ENCODE measurements at places on chromosomes 7 and 10.

DNA sequence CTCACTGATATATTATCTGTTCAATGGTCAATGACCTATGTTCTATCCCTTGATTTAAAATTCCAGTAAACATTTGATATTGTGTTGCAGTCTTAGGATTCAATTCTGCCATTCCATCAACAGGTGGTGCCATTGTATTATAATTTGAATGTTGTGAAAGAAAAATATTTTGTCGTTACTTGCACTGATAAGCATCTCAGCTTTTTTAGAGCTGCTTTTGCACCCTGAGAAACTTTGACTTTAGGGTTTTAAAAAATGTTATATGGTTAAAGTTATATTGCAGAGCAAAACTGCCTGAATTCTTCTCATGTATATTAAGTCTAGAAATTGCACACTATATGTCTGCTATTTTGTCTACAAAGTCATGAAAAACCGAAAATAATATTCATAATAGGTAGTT is 18.8 kb upstream of the MINDY3 start:
- no peak for DNase-seq

DNA sequence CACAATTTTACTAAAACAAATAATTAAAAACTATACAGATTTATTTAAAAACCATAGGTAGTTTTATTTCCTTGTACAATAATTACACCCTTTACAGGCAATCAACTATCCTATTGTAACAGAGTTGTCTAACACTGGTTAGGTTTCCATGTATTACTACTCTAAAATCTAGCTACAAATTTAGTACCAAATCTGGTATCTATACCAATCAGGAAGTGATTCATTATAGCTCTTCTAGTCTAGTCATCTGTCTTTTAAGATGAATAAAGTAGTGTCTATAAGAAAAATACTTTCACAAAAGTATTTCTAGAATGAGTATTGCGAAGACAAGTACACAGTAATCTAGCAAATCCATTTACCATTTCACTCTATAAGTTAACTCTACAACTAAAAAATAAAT is 16.9 kb downstream of the ZNF800 start:
- DNase-seq = no peak

GRCh38 chr10:48231699-48232315 is 42.7 kb downstream of the FRMPD2 start:
- no peak for DNase-seq

DNA sequence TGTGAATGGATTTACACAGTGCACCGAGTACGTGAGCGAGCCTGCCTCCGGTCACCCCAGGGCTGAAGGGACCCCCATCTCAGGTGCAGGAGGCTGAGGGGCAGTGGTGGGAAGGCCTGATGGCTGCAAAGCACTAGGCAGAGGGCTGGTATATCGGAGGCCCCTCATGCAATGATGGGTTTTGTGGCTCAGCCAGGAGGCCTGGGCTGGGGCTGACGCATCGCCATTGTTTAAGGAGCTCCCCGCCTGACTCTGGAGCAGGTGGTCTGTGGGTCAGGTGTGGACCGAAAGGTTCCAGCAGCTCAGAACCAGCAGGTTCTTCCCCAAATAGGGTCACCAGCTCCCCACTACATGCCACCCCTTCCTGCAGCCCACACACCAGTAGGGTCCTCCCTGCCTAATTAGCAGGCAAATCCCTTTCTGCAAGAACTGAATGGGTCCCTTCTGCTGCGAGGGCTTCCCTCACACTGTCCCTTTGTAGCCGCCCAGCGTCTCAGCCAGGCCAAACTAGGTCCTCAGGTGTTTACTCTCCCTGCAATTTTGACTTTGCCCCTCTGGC is 33.0 kb downstream of the OAT start:
- DNase-seq = no peak

DNA sequence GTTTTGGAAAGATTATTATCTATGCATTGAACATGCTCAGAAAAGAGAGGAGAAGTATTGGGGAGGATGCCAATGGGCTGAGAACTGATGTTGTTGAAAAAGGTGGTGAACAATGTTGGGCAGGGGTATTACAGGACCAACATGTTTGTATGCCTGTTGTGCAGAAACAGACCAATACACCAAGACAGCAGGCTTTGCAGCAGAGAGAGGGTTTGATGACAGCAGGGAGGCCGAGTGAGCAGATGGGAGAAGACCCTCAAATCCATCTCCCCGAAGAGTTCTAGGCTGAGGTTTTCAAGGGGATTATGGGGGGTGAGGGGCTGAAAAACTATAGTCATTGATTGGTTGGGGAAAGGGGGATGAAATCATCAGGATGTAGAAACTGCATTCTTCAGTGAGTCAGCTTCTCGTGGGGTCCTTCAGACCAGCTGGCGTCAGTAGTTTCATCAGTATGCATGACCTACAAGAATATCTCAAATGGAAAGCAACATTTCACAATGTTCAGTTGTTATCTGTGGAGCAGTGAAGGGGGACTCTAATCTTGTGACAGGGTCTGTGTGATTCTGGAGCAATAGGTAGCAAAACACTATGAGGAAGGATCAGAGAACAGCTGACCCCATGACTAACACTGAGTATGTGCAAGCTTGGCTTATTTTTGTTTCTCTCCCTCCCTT is 167.8 kb downstream of the BAMBI start:
- DNase-seq = no peak

DNA sequence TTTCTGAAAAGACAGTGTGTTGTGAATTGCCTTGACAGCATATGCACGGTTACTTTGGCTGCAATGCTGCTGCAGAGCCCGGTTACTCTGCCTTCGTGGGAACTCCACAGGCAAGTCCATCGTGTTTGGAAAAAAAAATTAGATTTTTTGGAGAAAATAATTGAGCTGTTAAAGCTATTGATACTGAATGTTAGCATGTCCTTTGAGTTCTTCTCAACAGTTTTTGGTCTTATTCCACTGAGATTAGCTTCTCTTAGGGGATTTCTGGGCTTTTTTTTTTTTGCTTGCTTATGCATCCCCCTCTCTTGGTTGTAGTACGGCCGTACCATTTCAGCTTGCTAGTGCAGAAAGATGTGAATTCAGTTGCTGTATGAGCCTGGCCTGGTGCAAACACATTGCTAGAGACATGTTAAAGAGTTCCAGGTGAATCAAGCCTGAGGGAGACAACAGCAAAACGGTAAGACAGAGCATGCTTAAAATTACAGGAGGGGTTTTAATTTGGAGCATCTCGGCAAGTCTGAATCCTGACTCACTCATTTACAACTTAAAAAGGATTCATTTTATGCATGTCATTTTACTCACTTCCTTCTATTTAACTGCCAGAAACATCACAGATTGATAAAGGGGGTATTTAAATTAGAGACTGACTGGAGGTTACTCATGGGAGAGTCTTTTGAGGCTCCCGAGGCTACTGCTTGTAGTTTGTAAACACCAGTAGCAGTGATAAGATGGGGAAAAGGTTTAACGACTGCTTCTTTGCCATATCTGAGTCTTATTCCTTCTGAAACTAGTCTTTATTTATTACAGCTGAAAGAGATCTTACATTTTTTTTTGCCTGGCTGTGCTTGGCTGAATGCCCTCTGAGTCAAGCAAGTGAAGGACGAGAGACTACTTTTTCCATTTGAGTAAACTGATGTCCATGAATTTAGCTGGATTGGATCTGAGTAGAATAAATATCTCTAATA is 113.7 kb downstream of the CDK14 start:
- peak; percentile 7 for DNase-seq

DNA sequence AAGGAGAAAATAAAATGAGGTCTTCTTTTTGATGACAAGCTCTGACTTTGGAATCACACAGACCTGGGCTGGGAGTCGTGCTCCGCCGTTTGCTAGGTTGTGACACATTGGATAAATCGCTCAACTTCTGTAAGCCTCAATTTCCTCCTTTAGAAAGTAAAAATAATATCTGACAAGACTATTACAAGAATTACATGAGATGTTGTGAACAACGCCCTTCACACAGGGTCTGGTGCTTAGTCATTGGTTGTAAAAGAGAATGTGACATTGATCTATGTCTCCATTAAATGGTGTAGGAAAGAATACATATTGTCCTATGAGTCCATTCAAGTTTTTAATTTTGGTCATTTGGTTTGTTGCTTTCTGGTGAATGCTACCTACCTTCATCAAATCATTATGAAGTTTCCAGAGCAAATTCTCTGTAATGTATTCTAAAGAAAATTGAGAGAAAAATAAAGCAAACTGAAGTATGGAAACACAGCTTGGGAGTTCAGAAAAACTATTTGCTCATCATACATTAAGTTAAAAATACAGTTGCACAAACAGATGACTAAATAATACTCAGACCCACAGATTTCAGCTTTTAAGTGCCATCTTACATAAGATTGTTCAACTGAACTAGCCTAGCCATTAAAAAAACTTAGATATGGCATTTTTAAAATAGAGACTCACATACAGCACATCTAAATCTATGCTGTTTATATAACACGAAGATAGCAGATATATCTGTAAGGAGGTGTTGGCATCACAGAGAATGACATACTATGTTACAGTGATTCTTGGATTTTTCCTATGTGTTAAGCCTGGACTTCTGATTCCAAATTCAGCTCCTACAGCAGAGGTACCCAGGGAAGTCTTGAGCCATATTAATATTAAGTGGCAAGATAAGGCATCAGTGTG is 12.3 kb upstream of the ADRB1 start:
- no peak for DNase-seq

DNA sequence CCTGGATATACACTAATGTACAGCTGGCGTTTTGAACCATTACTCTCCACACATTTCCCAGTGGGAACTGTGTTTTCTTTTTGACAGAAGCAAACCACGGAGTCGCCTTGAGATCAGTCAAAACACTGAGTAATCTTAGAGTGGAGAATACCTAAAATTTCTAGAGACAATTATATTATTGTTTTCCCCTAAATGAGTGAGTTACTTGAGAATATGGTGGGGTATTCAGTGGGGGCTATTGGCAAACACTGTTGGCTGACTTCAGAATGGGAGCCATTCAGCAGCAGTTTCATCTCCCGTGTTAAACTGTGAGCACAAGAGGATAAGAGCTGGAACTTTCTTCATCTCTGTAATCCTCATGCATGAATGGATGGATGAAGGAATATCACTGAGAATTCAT is 6.2 kb downstream of the IL2RA start:
- DNase-seq = no peak

- DNase-seq = no peak
Measured at GRCh38 chr7:105210721-105211205, 178.0 kb downstream of the SRPK2 start.

DNA sequence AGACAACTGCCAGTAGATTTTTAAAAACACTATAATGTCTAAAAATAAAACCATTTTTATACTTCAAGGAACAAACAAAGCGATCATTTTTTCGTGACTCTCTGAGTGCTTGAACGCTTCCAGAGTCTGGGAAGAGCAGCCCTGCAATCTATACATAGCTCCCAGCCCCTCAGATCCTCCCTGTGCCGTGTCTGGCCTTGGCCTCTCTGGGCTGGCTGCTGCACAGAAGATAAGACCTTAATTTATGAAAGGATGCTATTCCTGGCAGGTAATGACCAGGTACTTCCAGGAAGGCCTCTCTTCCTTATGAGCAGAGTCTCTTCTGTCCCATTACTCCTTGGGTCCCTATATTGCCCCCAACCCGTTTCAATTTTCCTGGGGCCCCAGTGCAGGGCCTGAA is 200.9 kb upstream of the AOAH start:
- no peak for DNase-seq

DNA sequence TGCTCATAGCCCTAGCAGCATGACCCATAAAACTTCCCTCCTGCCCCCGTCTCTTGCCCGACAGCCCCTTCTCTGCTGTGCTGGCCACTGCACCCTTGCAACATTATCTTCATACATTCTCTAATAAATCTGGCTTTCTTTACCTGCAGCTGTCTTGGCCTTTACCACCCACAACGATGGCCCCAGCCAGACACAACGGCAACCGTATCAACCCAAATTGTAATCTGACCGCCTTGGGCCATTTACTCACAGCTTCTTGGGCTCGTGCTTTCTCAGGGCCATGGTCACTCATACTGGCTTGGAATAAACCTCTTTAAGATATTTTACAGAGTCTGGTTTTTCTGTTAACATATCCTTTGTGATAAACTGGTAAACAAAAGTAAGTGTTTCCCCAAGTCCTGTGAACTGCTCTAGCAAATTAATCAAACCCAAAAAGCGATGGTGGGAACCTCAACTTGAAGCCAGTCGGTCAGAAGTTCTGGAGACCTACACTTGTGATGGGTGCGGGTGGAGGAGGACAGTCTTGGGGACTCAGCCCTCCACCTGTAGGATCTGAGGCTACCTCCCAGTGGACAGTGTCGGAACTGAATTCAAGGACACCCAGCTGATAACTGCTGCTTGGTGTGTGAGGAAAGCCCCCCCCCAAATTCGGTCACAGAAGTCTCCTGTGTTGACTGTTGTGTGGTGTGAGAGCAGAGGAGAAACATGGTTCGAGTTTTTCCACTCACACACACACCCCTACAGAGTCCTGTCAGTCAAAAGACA is 87.6 kb upstream of the ATP6V0A4 start:
- DNase-seq = no peak

- DNase-seq = no peak
Measured at GRCh38 chr7:42159130-42159529, 77.9 kb downstream of the GLI3 start.

- no peak for DNase-seq
Measured at GRCh38 chr7:150736864-150737263, 354 bp upstream of the GIMAP5 start.

DNA sequence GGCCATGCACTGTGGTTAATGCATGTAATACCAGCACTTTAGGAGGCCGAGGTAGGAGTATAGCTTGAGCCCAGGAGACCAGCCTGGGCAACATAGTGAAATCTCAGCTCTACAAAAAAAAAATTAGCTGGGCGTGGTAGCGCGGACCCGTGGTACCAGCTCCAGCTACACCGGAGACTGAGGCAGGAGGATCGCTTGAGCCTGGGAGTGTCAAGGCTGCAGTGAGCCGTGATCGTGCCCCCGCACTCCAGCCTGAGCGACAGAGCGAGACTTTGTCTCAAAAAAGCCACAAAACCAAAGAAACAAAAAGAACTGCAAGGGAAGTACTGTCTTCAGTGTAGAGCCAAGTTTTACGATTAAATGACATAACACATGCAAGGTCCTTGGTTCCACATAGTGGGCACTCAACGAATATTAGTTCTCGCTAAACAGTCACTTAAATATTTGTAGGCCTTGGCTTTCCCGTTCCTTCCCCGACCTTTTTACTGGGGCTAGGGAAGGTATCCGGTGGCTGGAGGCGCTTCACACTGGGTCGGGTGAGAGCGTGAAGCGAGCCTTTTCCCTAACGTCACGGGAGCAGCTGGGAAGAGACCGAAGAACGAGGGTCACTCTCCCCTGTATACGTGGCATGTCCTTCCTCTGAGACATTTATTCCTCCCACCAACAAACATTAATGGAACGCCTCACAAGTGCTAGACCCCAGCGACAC is 993 bp upstream of the SND1 start:
- peak; percentile 83 for DNase-seq

DNA sequence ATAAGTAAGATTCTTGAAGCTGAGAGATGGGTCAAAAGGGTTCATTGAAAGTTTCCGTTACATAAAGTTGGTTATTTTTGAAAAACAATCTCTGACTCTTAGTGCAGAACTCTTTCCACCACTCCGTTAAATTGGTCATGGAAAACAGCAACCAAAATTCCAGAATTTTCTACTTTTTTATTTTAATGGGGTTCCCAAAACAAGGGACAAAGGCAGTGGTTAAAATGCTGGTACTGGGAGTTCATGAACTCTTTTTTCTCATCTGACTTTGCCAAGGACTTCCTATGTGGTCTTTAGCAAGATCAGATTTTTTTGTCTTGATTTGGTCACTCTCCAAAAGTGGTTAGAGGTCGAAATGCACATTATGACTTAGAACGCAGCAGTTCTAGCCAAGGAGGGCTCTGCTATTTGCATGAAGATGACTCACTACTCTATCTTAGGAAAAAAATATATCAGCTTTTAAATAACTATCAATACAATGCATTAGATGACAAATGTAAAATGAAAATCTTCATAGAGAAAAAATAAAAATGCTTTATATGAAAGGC is 145.7 kb downstream of the REEP3 start:
- no peak for DNase-seq

- DNase-seq = no peak
Measured at GRCh38 chr10:111113961-111114757, 37.3 kb downstream of the ADRA2A start.

Data from ELF-1 (cell line).